AG08396 (cell line): ENCODE measurements at places on chromosomes 1 and 21.

DNA sequence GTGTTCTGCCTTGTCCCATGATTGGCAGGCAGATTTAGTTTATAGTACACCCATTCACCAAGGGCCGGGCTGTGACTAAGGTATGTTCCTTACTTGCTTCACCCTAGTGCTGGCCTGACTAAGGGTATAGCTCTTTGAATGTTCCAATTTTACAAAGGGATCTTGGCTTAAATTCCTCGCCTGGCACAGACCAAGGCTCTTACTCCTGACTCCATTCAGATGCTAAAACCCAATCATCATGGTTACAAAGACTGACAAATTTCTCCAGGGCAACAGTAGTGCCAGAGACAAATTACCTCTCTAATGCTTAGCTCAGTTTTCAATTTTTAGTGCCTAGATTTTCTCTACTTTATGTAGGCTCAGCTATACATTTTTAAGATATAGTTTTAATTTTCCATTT, 11.5 kb upstream of the C1orf53 start:
- DNase-seq = no peak

GRCh38 chr1:186498695-186499389, 37.9 kb upstream of the PDC start:
- DNase-seq = no peak

DNA sequence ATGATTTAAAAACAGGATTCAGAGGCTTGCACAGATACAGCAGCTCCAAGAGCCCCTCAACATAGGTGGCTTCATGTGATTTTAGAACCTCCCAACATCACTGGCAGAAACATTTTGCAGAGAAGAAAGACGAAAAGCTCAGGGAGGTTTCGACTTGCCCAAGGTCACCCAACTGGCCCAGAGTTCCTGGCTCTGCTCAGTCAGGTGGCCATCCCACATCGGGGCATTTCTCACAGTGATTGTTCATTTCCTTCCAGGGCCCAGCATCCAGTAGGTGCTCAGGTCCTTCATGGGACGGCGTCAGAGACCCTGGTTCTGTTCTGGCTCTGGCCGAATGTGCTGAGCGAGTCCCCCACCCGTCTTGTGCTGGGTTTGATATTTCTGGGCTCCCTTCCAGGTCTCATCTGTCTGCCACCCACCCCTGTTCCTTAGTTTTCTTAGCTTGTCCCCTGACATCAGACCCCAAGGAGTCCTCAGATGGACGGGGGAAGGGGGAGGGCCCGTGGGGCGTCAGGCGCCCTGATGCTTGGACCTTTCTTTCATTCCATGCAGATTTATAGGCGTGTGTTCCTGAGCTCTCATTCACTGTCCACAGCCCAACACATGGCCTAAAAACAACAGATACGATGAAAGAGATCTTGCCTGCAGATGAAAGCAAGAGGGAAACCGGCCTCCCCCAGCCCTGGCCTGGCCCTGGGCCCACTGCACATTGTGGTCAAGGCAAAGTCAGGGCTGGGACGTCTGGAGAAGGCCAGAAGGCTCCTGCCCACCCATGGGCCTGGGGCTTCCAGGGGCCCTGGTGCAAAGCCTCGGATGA, 123.1 kb upstream of the ZBTB40 start:
- no peak for DNase-seq

DNA sequence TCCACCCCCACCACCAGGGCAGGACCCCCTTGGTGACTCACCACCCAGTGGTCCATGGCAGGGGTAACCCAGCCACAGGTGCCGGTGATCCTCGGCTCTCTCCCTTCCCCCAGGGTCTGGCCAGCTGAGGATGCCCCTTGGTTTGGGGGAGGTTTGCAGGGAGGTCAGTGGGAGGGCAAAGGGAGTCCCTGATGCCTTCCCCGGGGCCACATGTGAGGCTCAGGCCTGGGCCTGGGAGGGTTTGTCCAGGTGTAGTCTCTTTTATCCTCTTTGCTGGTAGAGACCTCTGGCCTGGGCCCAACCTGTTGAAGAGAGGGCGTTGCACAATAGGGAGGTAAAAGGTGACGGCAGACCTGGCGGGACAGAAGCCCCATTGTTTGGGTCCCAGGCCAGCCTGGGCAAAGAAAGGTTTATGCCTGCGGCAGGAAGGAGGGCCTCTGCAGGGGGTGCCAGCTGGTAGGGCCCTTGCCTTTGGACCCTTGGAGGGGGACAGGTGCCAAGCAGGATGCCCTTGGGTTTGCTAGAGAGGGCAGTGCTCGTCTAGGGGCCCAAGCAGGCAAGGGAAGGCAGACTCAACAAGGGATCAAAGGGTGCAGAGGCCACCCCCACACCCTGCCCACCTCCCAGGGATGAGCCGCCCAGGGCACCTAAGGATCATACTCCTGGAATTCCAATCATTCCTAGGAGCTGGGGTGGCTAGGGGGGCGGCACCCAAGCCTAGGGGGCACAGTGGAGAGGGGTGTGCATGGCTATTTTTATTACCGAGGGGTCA, 760 bp upstream of the TINAGL1 start:
- DNase-seq = no peak

GRCh38 chr21:45152265-45152746, 77.9 kb downstream of the ADARB1 start:
- DNase-seq = no peak

DNA sequence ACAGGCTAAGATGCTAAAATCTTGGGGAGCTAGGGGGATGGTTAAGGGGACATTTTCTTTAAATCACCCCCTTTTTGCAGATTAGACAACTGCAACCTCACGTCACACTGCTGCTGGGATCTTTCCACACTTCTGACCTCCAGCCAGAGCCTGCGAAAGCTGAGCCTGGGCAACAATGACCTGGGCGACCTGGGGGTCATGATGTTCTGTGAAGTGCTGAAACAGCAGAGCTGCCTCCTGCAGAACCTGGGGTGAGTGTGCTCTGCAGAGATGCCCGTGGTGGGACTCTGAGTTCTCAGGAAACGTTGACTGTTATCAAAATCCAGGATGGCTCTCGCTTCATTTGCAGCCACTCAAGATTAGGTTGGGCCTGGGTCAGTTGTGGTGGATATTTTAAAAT, 13.3 kb downstream of the OR2B11 start:
- DNase-seq = no peak
